Esophagus muscularis mucosa (tissue), 4 donors: ENCODE measurements at places on chromosomes 11 and 22. TPM values are rescaled to one million over a fixed set of nuclear protein-coding genes. Genes with fewer than 3 reads are reported as not detected.

The PRDM11 gene
- total RNA-seq, result 36.3 TPM

The GGTLC2 gene
- not detected for total RNA-seq

The VSTM5 gene
- 0.39 TPM for total RNA-seq

The MPEG1 gene
- total RNA-seq, result 36.1 TPM

DNA sequence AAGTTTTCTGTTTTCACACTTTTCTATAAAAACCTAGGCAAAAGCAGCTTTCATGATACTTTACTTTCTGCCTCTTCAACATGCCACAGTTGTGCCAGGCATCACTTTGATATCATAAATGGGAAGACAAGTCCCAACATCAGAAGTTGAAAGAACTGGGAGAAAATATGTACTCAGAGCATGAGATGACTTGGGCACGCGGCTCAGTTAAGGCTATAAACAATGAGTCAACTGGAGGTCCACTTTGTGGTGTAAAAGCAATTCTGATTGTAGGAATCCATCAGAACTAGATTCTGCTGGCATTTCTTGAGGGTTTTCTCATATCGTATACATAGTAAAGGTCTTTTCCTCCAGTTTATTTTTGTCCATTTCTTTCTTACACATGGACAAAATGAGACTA, 109.7 kb upstream of the USP47 start:
- no peak overlapping the region for H3K4me3 ChIP-seq
- H3K27ac ChIP-seq, result no peak overlapping the region
- H3K27me3 ChIP-seq, result no peaks in the 10 kb centered on the region

- peaks cover 2% of the 10 kb centered on the region for H3K4me1 ChIP-seq
- H3K27ac ChIP-seq, result no peak overlapping the region
- H3K36me3 ChIP-seq, result no peaks in the 10 kb centered on the region
These were observed 19.2 kb upstream of the KDM2A start for GRCh38 chr11:67099831-67100324.

DNA sequence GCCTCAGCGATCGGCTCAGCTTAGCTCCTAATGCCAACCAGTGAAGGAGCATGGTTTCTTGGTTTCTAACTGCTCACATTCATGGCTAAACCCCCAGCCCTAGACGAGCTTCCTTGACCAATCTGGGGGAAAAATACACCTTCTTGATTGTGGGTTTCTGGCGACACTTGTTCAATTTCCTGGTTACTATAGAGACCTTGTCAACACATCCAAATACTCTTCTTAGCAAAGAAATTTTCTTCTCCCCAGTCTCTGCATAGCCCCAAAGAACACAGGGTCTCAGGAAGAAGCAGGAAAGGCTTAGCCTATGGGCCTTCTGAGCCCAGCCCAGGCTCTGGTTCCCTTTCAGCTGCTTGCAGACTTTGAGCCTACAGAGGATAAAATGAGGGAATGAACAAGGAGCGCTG, 88.5 kb upstream of the SYT13 start:
- DNase-seq, result no peak
- H3K36me3 ChIP-seq, result no peaks in the 10 kb centered on the region
- no peak overlapping the region for H3K4me3 ChIP-seq
- no peak overlapping the region for H3K27ac ChIP-seq
- H3K27me3 ChIP-seq, result no peaks in the 10 kb centered on the region
- H3K4me1 ChIP-seq, result no peaks in the 10 kb centered on the region

DNA sequence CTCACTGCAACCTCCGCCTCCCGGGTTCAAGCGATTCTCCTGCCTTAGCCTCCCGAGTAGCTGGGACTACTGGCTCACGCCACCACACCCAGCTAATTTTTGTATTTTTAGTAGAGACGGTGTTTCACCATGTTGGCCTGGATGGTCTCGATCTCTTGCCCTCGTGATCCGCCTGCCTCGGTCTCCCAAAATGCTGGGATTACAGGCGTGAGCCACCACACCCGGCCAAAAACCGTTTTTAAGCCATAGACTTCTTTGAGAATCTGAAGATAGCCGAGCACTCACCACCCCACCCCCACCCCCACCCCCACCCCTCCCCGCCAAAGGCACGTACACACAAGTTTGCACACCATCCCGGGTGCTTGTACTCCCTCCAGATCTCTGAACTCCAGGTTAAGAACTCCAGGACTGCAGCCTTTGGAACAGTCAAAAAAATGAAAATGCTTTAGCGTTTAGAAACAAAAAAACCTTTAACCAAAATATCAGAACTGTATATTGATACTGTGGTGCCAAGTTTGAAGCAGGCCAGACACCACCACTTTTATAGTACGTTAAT, 1.5 kb downstream of the CRKL start:
- no peak for DNase-seq
- peaks cover 52% of the 10 kb centered on the region for H3K4me1 ChIP-seq
- H3K27ac ChIP-seq, result peak overlapping the region; percentile 94
- peak overlapping the region; percentile 100 for H3K4me3 ChIP-seq
- no peaks in the 10 kb centered on the region for H3K27me3 ChIP-seq

DNA sequence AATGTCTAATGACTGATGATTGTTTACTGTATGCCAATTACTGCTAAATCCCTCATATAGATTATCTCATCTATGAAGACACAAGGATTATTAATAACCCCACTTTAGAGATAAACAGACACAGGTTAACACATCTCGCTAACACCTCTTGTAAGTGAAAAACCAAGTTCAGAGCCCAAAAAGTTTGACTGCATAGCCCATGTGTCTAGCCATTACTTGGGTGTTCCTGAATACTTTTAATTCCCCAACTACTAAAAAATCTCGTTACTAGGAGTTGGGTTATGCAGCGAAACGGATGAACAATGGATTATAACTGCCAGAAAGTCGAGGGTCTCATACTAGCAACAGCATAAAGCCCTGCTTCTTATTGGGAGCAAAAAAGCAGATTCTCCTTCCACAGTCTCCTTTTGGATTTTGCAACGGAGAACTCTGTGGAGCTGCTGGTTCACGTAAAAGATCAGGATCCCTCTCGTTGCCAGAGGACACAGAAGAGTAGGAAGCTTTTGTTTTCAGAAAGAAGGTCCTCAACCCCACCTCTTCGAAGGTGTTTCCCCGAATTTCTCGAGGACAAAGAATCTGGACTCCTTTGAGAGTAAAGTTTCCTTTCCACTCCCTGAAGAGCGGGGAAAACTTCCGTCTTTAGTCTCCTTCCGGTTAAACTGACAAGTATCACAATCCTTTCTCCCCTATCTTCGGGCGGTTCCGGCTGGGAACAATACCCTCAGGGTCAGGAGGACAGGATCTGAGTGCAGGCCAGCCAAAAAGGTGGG, 979 bp downstream of the ZBED5 start:
- peak overlapping the region; percentile 99 for H3K27ac ChIP-seq
- peaks cover 40% of the 10 kb centered on the region for H3K4me1 ChIP-seq
- H3K36me3 ChIP-seq, result peaks cover 25% of the 10 kb centered on the region
- peak overlapping the region; percentile 79 for H3K4me3 ChIP-seq

DNA sequence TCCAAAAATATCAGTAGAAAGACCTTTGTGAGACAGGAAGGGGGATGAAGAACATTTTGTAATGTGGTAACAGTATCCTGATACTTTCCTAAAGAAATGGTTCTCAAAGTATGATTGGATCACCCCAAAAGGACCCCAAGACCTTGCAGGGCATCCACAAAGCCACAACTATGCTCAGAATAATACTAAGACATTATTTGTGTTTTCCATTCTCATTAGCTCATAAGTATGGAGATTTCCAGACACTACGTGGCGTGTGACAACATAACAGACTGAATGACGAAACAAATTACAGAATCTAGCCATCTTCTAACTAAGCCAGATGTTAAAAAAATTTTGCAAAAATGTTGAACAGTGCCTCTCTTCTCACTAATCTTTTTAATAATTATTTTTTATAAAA, 24.9 kb downstream of the CHEK2 start:
- no peaks in the 10 kb centered on the region for H3K27me3 ChIP-seq
- no peaks in the 10 kb centered on the region for H3K4me1 ChIP-seq
- DNase-seq, result no peak
- H3K27ac ChIP-seq, result no peak overlapping the region

- no peaks in the 10 kb centered on the region for H3K36me3 ChIP-seq
- H3K27ac ChIP-seq, result no peak overlapping the region
- no peak overlapping the region for H3K4me3 ChIP-seq
- peaks cover 11% of the 10 kb centered on the region for H3K4me1 ChIP-seq
- no peak for DNase-seq
- H3K27me3 ChIP-seq, result no peaks in the 10 kb centered on the region
These were observed 8.9 kb downstream of the PISD start for GRCh38 chr22:31652911-31653684.

GRCh38 chr11:34311126-34311525, 46.7 kb downstream of the ABTB2 start:
- DNase-seq, result no peak
- H3K4me3 ChIP-seq, result no peak overlapping the region
- peak overlapping the region; percentile 22 for H3K27ac ChIP-seq

GRCh38 chr11:27703481-27703880, 3.2 kb upstream of the BDNF start:
- H3K4me3 ChIP-seq, result no peak overlapping the region
- H3K36me3 ChIP-seq, result no peaks in the 10 kb centered on the region
- peaks cover 32% of the 10 kb centered on the region for H3K4me1 ChIP-seq

DNA sequence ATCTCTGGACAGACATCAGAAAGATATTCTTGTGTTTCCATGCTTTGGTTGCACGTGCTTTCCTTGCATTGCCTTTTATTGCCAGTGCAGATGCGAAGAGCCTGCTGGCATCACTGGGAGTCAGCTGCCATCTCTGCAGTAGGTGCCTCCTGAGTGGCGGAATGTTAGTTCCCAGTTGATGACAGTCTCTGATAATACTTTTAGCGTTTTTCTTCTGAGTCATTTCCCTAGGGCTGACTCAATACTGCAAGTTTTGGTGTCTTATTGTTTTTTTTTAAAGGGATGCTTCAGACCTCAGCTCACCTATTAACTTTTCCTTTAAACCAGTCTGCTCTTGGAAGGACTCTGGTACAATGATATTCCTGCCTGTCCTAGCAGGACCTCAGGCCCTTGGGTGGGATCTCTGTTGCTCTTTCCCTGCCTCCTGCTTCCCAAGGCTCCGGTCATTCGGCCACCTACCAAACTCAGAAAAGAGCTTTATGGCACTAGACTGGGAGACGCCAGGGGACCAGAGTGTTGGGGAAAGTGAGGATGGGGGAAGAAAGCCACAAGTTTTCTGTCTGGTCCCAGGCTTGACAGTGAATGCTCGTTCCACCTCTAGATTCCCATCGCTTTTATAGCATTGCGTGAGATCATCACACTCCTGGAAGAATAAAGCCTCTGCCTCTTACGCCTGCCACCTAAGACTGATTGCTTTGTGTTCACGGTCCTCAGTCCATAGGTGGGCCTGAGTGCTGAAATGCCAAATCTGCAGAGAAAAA, 308.7 kb downstream of the DDX10 start:
- no peaks in the 10 kb centered on the region for H3K27me3 ChIP-seq
- no peak overlapping the region for H3K27ac ChIP-seq
- DNase-seq, result no peak
- H3K36me3 ChIP-seq, result no peaks in the 10 kb centered on the region
- H3K4me1 ChIP-seq, result no peaks in the 10 kb centered on the region

DNA sequence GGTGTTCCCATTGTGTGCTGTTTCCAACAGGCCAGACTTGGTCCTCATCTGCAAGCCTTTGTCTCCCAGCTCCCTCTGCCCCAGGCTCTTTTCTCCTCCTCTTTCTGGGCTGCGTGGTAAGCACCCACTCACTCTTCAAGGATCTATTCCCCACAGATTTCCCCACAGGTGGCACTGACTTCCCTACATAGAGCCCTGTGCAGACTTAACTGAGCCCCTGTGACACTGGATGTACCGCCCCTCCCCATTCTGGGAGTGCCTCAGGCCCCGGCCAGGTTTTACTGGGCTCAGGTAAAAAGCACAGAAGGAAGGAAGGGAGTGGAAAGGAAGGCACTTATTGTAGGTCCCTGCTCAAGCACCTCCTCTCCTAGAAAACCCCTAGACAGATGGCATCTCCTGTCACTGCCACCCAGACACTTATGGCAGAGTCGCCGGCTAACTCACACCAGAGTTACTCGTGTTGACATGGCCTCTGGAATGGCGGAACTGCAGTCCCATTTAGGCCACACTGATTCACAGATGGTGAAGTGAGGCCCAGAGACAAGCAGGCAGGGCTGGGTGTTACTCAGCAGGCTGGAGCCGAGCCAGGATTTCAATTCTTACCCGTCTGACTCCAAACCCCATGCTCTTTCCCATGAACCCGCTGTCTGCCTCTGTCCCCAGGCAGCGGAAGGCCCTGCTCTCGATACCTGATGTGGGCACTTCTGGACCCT, 47.2 kb downstream of the LRRC32 start:
- H3K4me3 ChIP-seq, result no peak overlapping the region
- H3K4me1 ChIP-seq, result no peaks in the 10 kb centered on the region
- H3K27ac ChIP-seq, result no peak overlapping the region
- no peaks in the 10 kb centered on the region for H3K27me3 ChIP-seq
- DNase-seq, result no peak

DNA sequence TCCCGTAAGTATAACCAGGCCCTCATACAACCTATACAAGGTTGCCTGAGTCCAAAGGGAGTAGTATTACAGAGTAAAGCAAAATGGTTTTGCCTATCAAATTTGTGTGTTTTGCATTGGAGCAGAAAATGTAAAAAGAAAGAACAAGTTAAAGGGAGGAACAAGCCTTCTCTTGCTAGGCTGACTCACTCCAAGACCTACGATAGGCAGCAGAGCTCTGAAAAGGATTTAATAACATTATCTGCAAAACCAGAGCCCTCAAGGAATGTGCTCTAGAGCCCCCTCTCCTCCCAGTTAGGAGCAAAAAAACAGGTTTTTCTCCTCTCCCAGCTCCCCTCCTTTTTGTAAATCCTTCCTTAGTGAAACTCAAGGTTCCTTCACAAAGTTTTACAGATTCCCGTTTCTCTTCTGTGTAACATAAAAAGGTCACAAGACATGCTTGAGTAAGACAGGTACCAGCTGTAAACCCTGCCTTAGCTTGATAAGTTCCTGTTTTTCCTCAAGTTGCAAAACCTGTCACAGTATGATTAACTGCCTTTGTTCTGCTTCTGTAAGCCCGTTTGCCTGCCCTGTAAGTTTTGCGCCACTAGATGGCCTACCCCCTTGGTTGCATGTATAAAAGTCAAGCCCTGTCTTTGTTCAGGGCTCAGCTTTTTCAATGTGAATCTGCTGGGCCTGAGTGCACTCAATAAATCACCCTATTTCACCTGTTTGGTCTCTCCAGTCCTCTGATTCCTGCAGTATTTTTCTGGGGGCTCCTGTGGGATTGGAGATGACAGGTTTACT, 498.2 kb downstream of the KCNA4 start:
- H3K27me3 ChIP-seq, result no peaks in the 10 kb centered on the region
- H3K36me3 ChIP-seq, result no peaks in the 10 kb centered on the region
- no peak overlapping the region for H3K4me3 ChIP-seq
- no peaks in the 10 kb centered on the region for H3K4me1 ChIP-seq
